ENCODE measurements at places on chromosomes 16 and 17.

GRCh38 chr16:5619304-5619703 is 521.7 kb upstream of the EEF2KMT start:
- no peak for DNase-seq

GRCh38 chr17:70558821-70559220 is 389.5 kb downstream of the KCNJ2 start:
- no peak for DNase-seq

DNA sequence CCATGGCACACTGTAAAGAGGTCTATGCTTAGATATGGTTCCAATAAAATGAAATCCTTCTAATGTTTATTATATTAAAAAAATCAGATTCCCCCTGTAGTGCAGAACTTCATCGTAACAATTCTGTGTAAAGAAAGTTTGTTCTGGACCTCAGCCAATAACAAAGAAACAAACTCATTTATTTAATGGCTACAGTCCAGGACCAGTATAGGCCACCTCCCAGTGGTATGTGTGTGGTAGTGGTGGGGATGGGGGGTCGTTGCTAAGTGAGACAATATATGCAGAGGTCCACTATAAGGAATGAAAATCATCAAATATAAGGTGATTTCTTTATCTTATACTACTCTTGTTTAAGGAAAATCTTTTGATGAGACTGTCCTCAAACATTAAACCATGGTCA is 136.4 kb downstream of the CDK5R1 start:
- no peak for DNase-seq

DNA sequence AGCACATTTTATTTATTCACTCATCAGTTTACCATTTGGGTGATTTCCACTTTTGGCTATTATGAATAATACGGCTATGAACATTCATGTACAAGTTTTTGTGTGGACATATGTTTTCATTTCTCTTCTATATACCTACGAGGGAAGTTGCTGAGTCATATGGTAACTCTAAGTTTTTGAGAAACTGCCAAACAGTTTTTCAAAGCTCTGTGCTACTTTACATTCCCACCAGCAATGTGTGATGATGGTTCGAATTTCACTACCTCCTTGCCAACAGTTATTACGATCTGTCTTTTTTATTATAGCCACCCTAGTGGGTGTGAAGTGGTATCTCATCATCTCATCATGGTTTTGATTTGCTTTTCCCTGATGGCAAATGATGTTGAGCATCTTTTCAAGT is 63.7 kb upstream of the MRTFB start:
- no peak for DNase-seq

- no peak for DNase-seq
Observed at GRCh38 chr16:17759451-17760390, 289.0 kb upstream of the XYLT1 start.

GRCh38 chr17:66115246-66115645 is 76.7 kb downstream of the CEP112 start:
- no peak for DNase-seq

DNA sequence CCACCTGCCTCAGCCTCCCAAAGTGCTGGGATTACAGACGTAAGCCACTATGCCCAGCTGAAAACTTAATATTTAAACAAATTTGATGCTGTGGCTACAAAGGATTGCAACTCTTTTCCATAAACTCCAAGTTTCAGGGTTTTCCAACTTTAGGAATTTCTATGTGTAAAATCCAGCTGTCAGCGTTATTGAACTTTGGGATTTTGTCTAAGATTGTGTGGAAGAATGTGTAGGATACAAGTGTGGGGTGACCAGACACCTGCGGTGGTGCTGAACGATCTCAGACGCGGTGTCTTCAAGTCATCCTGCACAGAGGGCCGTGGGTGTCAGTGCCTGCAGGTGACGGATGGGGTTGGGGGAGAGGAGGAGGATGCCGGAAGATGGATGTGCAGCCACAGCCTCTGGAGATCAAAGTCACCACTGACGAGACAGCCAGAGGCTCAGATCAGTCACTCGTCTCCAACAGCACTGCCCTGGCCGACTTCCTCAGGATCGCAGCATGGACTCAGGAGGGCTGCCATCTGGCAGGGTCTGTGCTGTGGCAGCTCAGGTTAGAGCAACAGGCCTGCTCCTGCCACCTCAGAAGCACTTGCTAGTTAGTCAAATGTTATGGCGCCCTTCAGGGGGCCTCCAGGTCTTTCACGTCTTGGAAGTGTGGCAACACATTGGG is 13.0 kb downstream of the ACSF3 start:
- no peak for DNase-seq

- no peak for DNase-seq
Observed at GRCh38 chr16:71902656-71903365, 7.5 kb downstream of the IST1 start.

GRCh38 chr16:27561216-27561615 is 11.3 kb downstream of the KATNIP start:
- DNase-seq: no peak

- DNase-seq: no peak
Observed at GRCh38 chr16:24736758-24737157, 7.3 kb downstream of the TNRC6A start.
